ENCODE measurements at places on chromosomes 2 and 18. TPM values are rescaled to one million over a fixed set of nuclear protein-coding genes. Genes with fewer than 3 reads are reported as not detected.

Gene RUFY4
- total RNA-seq, result not detected

Gene IKZF2
- 48.3 TPM for total RNA-seq

Gene TMEFF2
- total RNA-seq, result not detected

Gene MC2R
- not detected for total RNA-seq

Gene SERPINB10
- total RNA-seq, result not detected

Gene GGCX
- total RNA-seq, result 37.1 TPM

Gene TMEM198
- 3.6 TPM for total RNA-seq

Gene OXER1
- not detected for total RNA-seq

Gene UGT1A8
- total RNA-seq, result not detected

GRCh38 chr2:217462121-217462520 lies 540.7 kb downstream of the TNS1 start:
- H3K36me3 ChIP-seq, result no peaks in the 10 kb centered on the region
- no peaks in the 10 kb centered on the region for H3K4me1 ChIP-seq
- H3K4me3 ChIP-seq, result no peak overlapping the region
- DNase-seq, result no peak
- no peak overlapping the region for H3K27ac ChIP-seq
- H3K27me3 ChIP-seq, result peaks cover 11% of the 10 kb centered on the region

GRCh38 chr2:17620841-17621240 lies 80.3 kb downstream of the VSNL1 start:
- peaks cover 20% of the 10 kb centered on the region for H3K27me3 ChIP-seq
- H3K36me3 ChIP-seq, result no peaks in the 10 kb centered on the region
- H3K27ac ChIP-seq, result no peak overlapping the region
- DNase-seq, result no peak
- no peaks in the 10 kb centered on the region for H3K4me1 ChIP-seq

- H3K36me3 ChIP-seq, result no peaks in the 10 kb centered on the region
- no peak overlapping the region for H3K4me3 ChIP-seq
- no peaks in the 10 kb centered on the region for H3K27me3 ChIP-seq
Measured at GRCh38 chr2:240898108-240898730, 2.3 kb upstream of the MAB21L4 start.

GRCh38 chr2:159298967-159299366 lies 12.5 kb upstream of the WDSUB1 start:
- H3K4me1 ChIP-seq, result no peaks in the 10 kb centered on the region
- no peak overlapping the region for H3K27ac ChIP-seq
- DNase-seq, result no peak
- H3K4me3 ChIP-seq, result no peak overlapping the region
- peaks cover 4% of the 10 kb centered on the region for H3K36me3 ChIP-seq

GRCh38 chr18:25875551-25876240 lies 214.7 kb downstream of the SS18 start:
- no peak overlapping the region for H3K27ac ChIP-seq
- H3K36me3 ChIP-seq, result no peaks in the 10 kb centered on the region

GRCh38 chr2:195027947-195028346 lies 629.1 kb upstream of the SLC39A10 start:
- H3K4me3 ChIP-seq, result no peak overlapping the region
- H3K36me3 ChIP-seq, result no peaks in the 10 kb centered on the region
- no peak for DNase-seq

GRCh38 chr2:143205106-143205764 lies 76.0 kb downstream of the ARHGAP15 start:
- H3K36me3 ChIP-seq, result peaks cover 39% of the 10 kb centered on the region
- no peak overlapping the region for H3K4me3 ChIP-seq
- no peaks in the 10 kb centered on the region for H3K27me3 ChIP-seq
- peak overlapping the region; percentile 67 for H3K27ac ChIP-seq

DNA sequence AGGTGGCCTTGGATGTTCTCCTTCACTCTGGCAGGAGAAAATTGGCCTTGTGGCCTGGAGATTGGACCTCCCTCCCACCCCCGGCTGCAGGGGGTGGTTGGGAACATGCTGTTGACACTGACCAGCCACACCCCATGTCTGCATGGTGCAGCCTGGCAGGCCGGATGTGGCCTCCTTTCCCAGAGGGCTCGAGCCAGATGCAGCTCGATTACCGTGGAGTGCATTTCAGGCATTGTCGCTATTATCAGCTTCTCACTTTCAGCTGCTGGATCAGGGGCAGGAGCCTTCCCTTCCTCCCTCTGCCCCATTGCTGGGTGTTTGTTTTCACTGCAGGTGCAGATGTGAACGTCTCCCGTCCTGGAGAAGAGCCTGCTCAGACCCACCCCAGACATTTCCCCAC lies 211.0 kb upstream of the SIX2 start:
- no peak overlapping the region for H3K4me3 ChIP-seq
- H3K27me3 ChIP-seq, result peaks cover 35% of the 10 kb centered on the region
- DNase-seq, result no peak
- no peak overlapping the region for H3K27ac ChIP-seq

DNA sequence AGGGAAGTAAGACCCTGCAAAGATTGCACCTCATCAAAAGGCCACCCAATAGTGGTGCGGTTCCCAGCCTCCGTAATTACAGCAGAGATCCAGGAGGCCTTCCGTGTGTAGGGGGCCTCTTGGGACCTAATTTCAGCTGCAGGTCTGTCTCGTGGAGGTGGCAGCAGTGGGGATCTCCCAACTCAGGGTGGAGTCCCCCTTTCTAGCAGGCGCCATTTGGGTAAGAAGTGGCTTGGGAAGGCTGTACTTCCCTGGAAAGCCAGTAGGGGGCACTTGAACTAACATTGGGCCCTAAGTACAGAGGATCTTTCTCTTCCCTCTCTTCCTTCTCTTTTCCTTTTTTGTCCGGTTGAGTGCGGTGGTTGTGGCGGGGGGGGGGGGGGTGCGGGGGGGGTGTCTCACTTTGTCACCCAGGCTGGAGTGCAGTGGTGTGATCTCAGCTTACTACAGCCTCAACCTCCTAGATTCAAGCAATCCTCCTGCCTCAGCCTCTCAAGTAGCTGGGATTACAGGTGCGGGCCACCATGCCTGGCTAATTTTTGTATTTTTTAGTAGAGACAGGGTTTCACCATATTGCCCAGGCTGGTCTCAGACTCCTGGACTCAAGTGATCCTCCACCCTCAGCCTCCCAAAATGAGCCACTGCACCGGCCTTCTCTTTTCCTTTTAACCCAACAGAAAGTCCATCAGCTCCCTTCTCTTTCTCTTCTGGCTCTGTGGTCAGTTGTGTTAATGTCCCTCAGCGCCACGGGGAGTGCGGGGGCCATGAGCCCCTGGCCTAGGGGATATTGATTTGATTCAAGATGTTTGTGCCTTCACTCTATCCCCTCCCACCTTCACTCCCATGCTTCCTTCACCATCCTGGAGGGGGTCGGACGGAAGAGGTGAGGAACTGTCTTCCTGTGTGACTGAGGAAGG lies 32.0 kb downstream of the CENPO start:
- peak overlapping the region; percentile 76 for H3K27ac ChIP-seq
- H3K36me3 ChIP-seq, result no peaks in the 10 kb centered on the region
- no peak for DNase-seq
- H3K4me3 ChIP-seq, result no peak overlapping the region
- peaks cover 20% of the 10 kb centered on the region for H3K4me1 ChIP-seq

DNA sequence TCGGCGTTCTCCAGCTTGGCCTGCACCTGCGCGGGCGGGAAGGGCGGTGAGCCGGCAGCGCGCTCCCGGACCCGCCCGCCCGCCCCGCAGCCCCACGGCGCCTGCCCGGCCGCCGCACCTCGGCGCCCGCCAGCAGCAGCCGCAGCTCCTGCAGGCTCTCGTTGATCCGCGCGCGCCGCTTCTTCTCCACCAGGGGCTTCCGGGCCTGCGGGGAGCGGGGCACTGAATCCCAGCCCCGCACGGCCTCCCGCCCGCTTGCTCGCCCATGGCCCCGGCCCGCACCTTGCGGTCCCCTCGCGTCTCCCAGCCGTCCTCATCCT lies 335 bp downstream of the HES6 start:
- no peak for DNase-seq
- no peaks in the 10 kb centered on the region for H3K36me3 ChIP-seq
- H3K4me1 ChIP-seq, result peaks cover 18% of the 10 kb centered on the region
- peak overlapping the region; percentile 97 for H3K4me3 ChIP-seq
- H3K27me3 ChIP-seq, result peaks cover 14% of the 10 kb centered on the region

DNA sequence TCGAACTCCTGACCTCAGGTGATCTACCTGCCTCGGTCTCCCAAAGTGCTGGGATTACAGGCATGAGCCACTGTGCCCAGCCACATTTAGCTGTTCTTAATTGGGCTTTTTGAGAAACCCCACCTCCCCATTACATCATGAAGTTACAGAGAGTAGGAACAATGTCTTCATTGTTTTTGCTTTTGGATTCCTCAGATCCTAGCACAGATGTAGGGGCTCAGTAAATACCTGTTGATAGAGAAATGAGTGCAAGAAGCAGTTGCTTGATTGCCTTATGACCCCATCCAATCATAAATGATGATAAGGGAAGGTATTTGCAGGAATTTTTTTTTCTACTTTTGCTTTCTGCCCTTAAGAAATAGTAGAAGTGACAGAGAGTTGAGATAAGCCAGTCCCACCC lies 25.4 kb downstream of the GREB1L start:
- no peak overlapping the region for H3K27ac ChIP-seq
- DNase-seq, result no peak
- H3K27me3 ChIP-seq, result peaks cover 20% of the 10 kb centered on the region
- H3K4me1 ChIP-seq, result no peaks in the 10 kb centered on the region
- H3K36me3 ChIP-seq, result no peaks in the 10 kb centered on the region

GRCh38 chr2:18325118-18325517 lies 235.3 kb downstream of the RDH14 start:
- H3K36me3 ChIP-seq, result no peaks in the 10 kb centered on the region
- H3K27ac ChIP-seq, result no peak overlapping the region
- no peak overlapping the region for H3K4me3 ChIP-seq
- DNase-seq, result no peak
- H3K4me1 ChIP-seq, result no peaks in the 10 kb centered on the region
- no peaks in the 10 kb centered on the region for H3K27me3 ChIP-seq

GRCh38 chr2:50547521-50547920 lies 484.4 kb downstream of the NRXN1 start:
- no peak overlapping the region for H3K27ac ChIP-seq
- H3K27me3 ChIP-seq, result no peaks in the 10 kb centered on the region
- DNase-seq, result no peak
- H3K4me3 ChIP-seq, result no peak overlapping the region
- no peaks in the 10 kb centered on the region for H3K4me1 ChIP-seq
- no peaks in the 10 kb centered on the region for H3K36me3 ChIP-seq

DNA sequence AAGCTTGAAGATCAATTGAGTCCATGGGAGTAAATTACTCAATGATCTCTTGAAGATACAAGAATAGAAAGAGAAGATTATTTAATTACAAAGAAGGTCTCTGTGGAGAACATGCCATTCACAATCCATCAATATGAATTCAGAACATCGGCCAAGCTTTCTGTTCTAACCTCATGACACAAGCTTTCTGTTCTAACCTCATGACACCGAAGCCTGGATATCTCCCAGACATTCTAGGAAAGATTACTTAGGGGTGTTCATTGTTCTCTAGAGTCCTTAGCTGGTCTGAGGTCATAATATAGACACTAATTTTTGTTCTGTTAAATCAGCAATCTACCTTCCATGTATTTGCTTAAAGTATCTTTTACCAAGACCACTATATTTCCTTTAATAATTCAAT lies 95.5 kb downstream of the RDH14 start:
- H3K36me3 ChIP-seq, result peaks cover 5% of the 10 kb centered on the region
- DNase-seq, result no peak
- H3K4me3 ChIP-seq, result no peak overlapping the region
- peaks cover 7% of the 10 kb centered on the region for H3K27me3 ChIP-seq
- no peaks in the 10 kb centered on the region for H3K4me1 ChIP-seq
- H3K27ac ChIP-seq, result no peak overlapping the region

GRCh38 chr2:26575836-26576564 lies 65.2 kb downstream of the CIB4 start:
- no peak overlapping the region for H3K27ac ChIP-seq
- peaks cover 14% of the 10 kb centered on the region for H3K27me3 ChIP-seq
- DNase-seq, result no peak
- no peak overlapping the region for H3K4me3 ChIP-seq

GRCh38 chr2:103174711-103175110 lies 412.9 kb downstream of the TMEM182 start:
- H3K4me1 ChIP-seq, result peaks cover 7% of the 10 kb centered on the region
- peaks cover 3% of the 10 kb centered on the region for H3K27me3 ChIP-seq
- H3K36me3 ChIP-seq, result no peaks in the 10 kb centered on the region
- no peak for DNase-seq
- no peak overlapping the region for H3K27ac ChIP-seq

GRCh38 chr2:144382849-144383248 lies 137.1 kb downstream of the ZEB2 start:
- peak overlapping the region; percentile 55 for H3K27ac ChIP-seq
- DNase-seq, result peak; percentile 83
- H3K27me3 ChIP-seq, result no peaks in the 10 kb centered on the region
- peaks cover 61% of the 10 kb centered on the region for H3K4me1 ChIP-seq
- H3K4me3 ChIP-seq, result peak overlapping the region; percentile 58

- no peak overlapping the region for H3K27ac ChIP-seq
- DNase-seq, result no peak
- H3K4me3 ChIP-seq, result no peak overlapping the region
- H3K27me3 ChIP-seq, result no peaks in the 10 kb centered on the region
- peaks cover 2% of the 10 kb centered on the region for H3K4me1 ChIP-seq
Measured at GRCh38 chr2:239145106-239145505, 255.7 kb downstream of the HDAC4 start.

DNA sequence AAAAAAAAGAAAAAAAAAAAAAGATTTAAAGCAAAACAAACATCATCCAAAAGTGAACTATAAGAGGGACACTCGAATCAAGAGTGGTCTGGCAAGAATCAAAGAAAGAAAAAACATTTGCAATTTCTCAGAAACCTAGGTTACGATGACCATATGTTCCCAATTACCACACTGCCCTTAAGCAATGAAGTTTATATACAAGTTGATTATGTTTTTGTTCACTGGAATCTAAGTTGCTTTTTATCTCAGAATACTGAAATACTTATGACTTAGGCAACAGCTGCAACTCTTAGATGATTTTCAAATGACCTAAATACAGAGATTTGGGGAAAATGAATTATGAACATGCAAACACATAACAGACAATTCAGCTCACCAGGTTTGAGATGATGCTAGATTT lies 597.1 kb upstream of the CHAC2 start:
- H3K4me1 ChIP-seq, result no peaks in the 10 kb centered on the region
- H3K4me3 ChIP-seq, result no peak overlapping the region
- H3K36me3 ChIP-seq, result no peaks in the 10 kb centered on the region

DNA sequence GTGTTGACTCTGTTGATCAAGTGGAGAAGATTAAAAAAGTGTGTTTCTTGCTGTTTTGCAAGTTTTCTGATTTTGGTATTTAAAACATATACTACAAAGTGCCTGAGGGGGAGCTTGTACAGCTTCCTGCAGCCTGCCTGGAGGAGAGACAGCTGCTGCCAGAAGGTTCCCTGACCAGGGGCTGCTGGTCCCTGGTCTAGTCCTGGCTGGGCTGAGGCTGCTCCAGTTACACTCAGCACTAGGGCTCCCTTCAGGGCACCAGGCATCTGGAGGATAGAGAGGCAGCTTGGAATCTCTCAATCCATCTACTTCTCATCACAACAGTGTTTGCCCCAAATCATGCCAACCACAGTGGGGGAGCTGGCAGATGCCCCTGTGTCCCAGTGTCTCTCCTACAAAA lies 4.8 kb downstream of the MC2R start:
- H3K36me3 ChIP-seq, result no peaks in the 10 kb centered on the region
- no peak overlapping the region for H3K27ac ChIP-seq
- no peaks in the 10 kb centered on the region for H3K27me3 ChIP-seq
- no peaks in the 10 kb centered on the region for H3K4me1 ChIP-seq

DNA sequence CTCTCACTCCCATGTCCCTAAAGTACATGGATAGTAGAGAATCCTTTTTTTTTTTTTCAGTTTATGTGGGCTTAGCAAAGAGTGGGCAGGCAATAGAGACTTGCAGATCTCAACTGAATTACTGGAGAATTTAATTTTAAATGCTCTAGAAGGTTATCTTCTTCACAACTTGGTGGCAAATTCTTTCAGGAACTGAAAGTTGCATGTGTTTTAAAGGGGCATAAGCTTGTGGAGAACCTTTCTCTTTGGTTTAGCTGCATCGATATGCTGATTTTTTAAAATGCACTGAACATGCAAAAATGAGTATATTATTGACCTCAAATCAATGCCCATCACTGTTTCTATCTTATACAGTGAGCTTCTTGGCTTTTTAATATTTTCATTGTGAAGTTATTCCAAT lies 24.9 kb upstream of the GALNT3 start:
- no peaks in the 10 kb centered on the region for H3K4me1 ChIP-seq
- DNase-seq, result no peak

Data from natural killer cell treated with Interleukin-12 subunit alpha and Interleukin-12 subunit beta and Interleukin-15 and Interleukin-18, amount 100 ng/mL, for 72 hours (primary cell).